CD4-positive, alpha-beta T cell treated with Interleukin-4 for 1 hour (primary cell): ENCODE measurements at places on chromosomes 1 and 21.

GRCh38 chr1:25683731-25684130 lies 67.1 kb downstream of the MAN1C1 start:
- no peak for DNase-seq

DNA sequence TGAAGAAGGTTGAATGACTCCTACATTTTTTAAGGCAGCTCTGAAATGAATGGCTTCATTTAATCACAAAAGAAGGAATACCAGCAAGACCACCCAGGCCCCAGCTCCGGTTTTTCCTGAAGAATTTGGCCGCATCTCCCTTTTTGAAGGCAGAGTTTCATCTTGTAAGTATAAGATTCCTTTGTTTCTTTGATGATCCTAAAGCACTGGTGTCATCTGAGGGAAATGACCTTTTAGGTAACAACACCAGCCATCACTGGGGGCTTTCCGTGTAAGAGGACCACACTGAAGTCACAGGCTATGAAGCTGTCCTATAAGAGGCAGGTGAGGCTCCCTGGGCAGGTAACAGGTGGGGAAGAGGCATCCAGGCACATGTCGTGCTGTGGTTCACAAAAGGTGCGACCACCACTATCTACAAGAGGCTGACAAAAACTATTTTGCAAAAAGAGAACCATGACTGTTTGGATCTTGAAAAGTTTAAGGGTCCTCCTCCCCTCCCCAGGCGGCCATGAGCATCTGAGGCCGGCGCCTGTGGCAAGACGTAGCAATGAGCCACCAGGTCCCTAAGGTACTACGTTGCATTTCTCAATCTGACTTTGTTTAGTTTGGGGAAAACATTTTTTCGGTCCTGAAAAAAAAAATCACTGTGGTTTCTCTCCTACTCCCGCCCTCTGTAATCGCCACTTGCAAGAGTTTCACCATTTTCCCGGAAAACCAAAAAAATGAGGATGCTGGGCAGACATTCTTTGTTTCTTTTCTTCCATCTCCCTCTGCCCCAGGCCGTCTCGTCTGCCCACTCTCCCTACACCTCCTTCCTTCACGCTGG lies 46.3 kb upstream of the IRF2BP2 start:
- no peak for DNase-seq

GRCh38 chr1:87840767-87841166 lies 512.1 kb downstream of the LMO4 start:
- no peak for DNase-seq

- no peak for DNase-seq
These were observed 163.3 kb downstream of the PIK3R3 start for GRCh38 chr1:45968941-45969666.

DNA sequence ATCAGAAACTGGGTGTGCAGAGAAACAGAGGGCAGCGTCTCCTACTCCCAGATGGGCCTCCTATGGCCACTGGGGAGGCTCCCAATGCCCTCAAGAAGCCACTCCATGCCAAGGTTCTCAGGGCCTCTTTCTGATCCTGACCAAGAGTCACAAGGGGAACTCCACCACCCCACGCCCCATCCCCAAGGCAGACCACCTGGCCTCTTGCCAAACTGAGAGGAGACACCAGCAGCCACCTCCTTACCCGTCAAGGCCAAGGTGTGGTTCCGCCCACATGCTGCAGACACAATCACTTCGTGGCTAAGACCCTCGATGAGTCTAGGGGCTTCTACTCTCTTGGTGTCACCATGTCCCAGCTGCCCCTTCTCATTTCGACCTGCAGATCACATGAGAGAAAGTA lies 17.0 kb downstream of the RCC2 start:
- no peak for DNase-seq

DNA sequence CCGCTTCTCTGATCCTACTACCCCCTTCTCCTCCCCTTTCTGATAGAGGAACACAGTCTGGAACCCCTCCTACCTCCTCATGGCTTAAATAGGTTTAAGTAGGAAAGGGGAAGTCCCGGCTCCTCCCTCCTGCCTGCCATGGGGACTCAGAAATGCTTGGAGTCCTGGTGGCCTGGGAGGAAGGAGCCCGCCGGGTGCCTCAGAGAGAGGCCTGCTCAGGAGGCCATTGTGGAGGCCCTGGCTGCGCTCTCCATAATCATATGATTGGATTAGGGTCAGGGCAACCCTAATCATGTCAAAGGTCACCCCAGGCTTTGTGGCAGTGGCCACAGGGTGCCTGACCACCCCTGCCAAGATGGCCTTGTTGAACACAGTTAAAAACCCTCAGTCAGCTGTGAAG lies 29.0 kb downstream of the WNT3A start:
- peak; percentile 6 for DNase-seq

DNA sequence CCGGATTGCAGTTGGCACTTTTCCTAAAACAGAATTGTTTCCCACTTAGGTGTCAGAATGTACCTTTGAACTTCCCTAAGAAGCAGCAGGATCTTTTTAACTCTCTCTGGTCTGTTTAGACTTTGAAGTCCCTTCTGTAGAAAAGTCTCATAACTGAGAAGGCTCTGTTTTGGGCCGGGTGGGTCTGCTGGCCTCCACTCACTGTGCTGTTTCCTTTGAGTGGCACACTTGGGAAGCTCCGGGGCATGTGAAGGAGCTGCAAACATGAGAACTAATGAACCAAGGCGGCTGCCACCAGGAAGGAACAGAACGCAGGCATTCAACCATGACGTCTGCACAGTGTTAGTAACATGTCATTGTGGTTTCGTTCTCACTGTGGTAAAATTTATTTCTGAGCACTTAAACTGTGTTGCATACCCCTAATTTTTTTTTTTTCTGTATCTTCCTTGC lies 19.5 kb upstream of the NCMAP start:
- DNase-seq = peak; percentile 85

GRCh38 chr1:64199154-64199553 lies 4.3 kb upstream of the UBE2U start:
- DNase-seq = no peak

DNA sequence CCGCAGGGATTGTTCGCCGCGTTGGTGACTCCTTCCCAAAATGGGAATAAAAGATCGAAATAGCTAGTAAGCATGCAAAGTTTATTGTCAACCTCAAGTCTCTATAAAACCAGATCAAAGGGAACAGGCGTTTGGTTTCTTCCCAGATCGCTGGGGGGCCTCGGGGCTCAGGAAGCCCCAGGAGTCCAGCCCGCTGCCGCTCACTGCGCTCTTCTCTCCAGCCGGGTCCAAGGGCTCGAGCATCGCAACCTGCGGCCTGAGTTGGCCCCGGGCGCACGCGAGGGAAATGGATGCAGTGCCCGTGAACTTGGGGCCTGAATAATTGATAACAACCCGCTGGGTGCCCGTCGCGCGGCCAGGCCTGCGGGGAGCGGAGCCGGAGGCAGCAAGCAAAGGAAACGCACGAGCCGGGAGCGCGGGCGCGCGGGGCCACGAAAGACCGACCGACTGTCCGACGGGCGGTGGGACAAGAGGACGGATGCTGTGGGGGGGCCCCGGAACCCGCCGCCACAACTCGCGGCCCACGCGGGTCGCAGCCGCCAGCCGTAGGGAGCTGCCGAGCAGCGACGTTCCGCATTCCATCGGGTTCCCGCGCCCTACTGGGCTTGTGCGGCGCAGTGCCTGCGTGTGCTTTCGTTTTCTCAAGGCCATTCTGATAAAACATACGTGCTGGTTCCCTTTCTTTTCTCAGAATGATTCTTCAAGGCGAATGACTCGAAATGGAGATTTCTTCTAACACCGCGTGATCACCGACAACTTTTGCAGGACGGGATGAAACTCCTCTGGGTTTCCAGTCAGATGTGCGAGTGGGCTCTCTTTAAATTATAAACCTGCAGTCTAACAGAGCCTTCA lies 14.0 kb upstream of the ALX3 start:
- no peak for DNase-seq

GRCh38 chr1:169110689-169111447 lies 4.4 kb downstream of the ATP1B1 start:
- DNase-seq = no peak

DNA sequence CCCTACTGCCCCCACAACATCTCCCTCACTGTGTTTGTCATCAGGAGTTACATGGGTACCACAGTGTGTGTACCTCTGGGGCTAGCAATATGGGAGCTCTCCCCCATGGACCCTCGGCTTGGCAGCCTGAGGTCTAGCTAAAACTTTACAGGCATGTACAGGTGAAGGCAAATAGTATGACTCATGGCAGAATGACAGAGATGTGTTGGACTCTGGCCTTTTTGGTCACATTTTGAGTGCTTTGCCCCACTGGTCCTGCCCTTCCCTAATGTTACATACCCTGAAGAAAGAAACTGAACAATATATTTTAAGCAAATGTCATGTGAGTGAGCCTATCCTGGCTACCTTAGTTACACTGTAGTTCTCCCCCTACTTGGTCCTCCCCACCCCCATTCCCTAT lies 124.0 kb downstream of the NGF start:
- no peak for DNase-seq

GRCh38 chr1:100076744-100077143 lies 56.0 kb downstream of the SASS6 start:
- no peak for DNase-seq

- DNase-seq = no peak
These were observed 53.0 kb upstream of the DYNLT5 start for GRCh38 chr1:66699213-66699612.

- no peak for DNase-seq
These were observed 986 bp upstream of the RNF186 start for GRCh38 chr1:19815801-19816736.

GRCh38 chr1:234562334-234562733 lies 47.6 kb downstream of the IRF2BP2 start:
- no peak for DNase-seq

DNA sequence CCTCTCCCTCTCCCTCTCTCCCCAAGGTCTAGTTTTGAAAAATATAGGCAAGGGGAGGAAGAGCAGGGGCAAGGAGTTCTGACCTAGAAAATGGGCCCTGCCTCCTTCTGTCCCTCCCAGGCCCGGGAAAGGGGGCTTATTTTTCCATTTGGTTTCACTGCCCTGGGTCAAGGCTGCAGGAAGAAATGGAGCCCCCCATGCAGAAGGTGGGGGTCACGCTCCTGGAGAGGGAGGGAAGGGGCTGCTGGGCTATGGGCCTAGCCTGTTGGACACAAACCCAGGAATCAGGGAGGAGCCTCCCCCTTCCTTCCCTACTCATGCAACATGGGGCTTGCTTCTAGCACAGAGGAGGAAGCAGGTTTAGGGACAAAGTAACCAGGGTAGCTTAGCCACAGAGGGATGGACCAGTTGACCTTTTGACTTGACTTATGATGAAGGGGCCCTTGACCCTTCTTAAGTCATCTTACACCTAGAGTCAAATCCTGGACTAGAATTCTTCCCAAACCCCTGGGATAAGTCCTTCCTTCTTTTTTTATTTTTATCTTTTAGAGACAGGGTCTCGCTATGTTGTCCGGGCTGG lies 70.4 kb upstream of the SSBP3 start:
- DNase-seq = no peak

DNA sequence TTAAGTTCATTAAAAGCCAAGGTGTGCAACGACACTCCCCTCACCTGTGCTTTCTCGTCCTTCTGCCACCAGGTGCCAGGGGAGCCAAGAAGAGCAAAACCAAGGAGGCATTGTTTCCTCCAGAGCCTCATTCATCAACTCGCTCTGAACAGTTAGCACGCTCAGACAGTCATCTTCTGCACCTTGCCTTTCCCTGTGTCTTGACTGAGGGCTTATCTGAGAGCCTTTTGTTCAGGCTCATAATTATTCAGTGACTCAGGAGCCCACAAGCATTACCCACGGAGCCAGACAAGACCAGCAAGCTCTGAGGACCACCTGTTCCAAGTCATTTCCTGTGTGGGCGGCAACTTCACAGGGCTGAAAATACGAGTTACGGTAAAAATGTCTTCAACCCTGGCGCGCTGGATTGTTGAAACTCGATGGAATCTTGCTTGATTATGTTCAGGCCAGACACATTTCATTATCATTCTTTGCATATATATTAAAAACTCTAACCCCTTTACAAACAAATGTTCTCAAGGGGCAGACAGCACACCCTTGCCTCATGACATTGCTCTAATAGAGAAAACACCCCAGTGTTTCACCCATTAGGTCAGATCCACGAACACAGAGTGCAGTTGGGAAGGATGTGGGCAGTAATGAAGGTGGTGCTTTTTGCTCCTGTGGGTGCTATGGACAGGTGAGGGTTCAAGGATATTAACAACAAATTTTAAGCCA lies 89.7 kb upstream of the RUNX1 start:
- DNase-seq = peak; percentile 25

DNA sequence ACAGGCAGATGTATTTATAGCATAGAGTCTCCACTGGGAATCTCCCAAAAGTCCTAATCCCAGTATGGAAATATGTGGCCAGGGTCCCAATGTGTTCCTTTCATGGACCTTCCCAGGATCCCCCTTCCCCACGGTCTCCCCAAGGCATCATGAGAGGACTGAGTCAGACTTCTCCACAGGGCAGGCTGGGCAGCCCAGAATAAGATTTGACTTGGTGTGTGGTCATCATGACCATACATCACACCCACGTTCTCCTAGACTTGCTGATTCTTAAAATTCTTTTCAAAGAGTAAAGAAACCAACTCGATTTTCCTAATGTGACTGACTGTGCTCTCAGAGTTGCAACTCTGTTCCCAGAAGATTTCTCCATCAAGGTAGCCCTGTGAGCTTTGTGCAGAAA lies 93.9 kb upstream of the CD34 start:
- DNase-seq = no peak

DNA sequence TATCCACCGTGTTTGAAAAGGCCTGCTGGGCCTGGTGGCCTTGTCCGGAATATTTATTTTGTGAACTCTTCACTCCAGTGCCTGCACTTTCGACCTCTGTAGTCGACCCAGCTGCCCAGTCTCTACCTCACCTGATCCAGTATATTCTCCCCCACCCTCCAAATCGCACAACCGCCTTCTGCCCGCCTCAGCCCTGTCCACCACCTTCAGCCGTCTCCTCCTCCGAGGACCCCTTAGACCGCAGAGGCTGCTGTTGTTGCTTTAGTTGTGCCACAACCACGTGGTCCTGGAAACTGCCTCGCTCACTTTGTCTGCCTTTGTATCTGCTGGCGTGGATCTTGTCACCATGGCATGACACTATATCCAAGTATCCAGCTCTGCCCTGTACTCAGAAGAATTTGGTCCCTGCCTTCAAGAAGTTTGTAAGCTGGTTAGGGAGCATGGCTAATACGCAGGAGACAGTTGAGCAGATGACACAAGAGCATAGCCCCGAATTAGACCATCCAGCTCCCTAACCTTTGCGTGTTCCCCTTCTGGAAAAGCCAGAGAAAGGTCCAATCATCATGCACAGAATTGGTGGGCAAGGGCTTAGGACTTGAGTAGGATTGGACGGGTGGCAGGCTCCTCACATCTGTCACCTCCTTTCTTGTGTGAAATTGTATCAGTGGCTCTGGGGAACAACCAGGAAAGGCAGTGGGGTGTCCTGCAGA lies 1.5 kb downstream of the PHGDH start:
- DNase-seq = no peak

DNA sequence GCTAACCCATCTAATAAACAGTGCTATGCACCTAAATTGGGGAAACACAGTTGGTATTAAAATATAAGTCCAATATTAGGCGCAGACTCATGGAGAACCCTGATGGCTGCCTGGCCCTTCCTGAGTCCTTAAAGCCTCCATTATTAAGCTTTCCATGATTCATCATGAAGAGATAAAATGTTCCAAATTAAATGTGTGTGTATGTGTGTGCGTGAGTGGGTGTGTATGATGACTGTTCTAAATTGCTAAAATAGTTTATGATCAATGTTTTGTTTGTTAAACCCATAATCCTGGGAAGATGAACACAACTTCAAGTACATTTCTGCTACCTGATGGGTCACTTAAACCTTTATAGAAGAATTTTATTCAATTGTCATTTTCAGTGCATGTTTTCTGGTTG lies 6.3 kb upstream of the RBBP5 start:
- DNase-seq = no peak
